ENCODE measurements at places on chromosomes 4 and X.

DNA sequence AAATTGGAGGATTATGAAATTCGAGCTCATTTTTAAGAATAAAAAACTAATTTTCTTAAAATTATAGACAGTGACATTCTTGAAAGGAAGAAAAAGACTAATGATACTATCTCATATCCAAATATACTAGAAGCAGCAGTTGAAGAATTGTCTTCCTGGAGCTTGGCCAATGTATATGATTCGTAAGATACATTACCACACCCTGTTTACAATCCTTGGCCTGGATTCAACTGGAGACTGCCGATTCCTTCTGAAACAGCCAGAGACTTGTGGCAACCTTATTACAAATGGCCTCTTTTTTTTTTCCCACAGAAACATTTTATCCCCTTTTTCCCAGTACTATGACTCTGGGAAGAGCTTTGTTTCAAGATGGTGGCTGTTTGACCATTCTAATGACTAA lies 571.2 kb upstream of the FAT1 start:
- no peak for DNase-seq

DNA sequence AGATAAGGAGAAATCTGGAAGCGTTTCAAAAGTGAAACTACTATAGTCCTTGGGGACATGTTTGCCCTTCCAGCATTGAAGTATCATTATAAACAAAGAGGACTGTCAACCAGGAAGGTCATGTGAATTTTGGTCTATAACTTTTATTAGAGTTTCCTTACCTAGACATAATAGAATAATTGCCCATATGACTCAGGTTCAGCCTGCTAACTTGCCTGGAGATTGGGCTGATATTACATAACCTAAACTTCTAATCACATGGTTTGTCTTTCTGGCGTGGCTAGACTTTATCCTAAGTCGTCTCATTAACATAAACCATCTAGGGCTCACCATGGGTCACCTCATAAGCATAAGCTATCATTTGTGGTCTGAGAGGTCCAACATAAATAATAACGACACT lies 775.9 kb downstream of the CENPC start:
- DNase-seq, result no peak

- DNase-seq, result no peak
These were observed 28.8 kb downstream of the ELF4 start for GRCh38 chrX:130081421-130082045.

GRCh38 chrX:86930419-86930818 lies 587.2 kb upstream of the KLHL4 start:
- no peak for DNase-seq

GRCh38 chr4:63717384-63717783 lies 691.9 kb downstream of the TECRL start:
- no peak for DNase-seq

- DNase-seq, result no peak
These were observed 1617.2 kb downstream of the PCDH7 start for GRCh38 chr4:32337403-32337802.

DNA sequence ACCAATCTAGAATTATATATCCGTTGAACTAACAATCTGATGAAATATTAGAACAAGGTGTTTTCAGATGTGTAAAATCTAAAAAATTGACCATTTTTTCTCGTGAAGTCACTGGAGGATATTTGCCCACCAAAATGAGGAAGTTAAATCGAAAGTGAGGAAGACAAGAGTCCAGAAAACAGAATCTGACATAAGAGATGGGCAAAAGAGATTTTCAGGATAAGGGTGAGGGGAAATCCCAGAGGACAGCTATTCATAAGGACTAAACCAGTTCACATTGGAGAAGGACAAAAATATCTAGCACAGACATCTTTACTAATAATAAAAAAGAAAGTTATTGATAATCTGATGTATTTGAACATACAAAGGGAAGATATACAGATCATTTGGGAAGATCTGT lies 18.7 kb upstream of the ALG13 start:
- no peak for DNase-seq

- DNase-seq, result no peak
These were observed 74.9 kb downstream of the METTL14 start for GRCh38 chr4:118760092-118760491.

DNA sequence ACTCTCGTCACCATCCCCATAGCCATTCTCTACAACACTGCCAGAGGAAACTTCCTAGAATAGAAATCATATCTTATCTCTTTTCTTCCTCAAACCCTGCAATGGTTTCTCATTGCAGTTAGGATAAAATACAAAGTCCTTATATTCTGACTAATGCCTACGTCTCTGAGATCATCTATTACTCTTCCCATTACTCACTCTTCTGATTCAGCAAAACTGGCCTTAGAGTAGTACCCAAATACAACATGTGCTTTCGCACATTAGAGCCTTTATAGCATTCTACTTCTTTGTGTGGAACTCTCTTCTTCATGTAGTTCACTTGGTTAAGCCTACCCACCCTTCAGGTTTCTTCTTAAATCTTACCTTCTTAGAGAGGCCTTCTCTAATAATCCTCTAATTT lies 28.0 kb downstream of the LHFPL1 start:
- no peak for DNase-seq

DNA sequence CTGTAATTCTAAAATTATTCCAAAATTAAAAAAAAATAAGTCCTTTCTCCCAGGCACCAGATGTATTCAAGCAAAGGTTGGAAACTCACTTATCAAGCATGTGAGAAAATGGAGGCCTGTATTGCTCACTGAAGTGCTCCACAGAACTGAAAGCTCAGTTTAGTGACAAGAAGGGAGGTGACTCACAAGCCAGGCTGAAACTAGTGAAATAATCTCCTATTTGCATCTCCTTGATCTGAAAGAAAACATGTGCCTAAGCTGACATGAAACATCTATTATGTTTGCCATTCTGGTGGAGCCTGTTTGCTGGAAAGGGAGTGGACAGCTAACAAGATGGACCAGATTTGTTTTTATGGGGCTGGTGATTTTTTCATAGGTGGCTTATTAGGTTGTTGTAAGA lies 54.0 kb upstream of the AMELX start:
- no peak for DNase-seq

GRCh38 chr4:148481636-148482035 lies 39.4 kb upstream of the NR3C2 start:
- no peak for DNase-seq

GRCh38 chr4:973431-974397 lies at the start of gene DGKQ:
Gene DGKQ, minus strand, starts transcription at chr4:973569. Its CDS starts 87 bp downstream, at chr4:973482.
- DNase-seq, result peak; percentile 86

Data from stimulated activated CD4-positive, alpha-beta T cell treated with anti-CD3 and anti-CD28 coated beads, Interleukin-1b, Interleukin-23, amount 100 ng/mL, for 48 hours (primary cell).